ENCODE measurements at places on chromosomes 3 and 15.

- DNase-seq = no peak
Observed at GRCh38 chr3:40299721-40300335, 9.7 kb upstream of the EIF1B start.

DNA sequence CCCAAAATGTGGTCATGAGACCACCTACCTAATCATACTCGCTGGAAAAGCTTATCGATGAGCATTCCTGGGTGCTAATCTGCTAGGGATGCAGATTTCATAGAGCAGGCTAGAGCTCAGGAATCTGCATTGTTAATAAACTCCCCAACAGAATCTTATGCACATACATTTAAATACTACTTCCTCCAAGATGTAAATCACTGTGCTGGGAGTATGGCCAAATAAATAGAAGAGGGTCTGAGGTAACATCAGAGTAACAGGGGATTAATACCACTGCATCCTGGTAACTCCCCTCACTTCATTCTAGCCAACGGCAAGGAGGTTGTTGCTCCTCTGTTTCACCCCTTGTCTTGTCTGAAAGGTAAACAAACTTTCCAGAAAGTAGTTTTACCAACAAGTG, 118.3 kb upstream of the SEMA6D start:
- DNase-seq = no peak

DNA sequence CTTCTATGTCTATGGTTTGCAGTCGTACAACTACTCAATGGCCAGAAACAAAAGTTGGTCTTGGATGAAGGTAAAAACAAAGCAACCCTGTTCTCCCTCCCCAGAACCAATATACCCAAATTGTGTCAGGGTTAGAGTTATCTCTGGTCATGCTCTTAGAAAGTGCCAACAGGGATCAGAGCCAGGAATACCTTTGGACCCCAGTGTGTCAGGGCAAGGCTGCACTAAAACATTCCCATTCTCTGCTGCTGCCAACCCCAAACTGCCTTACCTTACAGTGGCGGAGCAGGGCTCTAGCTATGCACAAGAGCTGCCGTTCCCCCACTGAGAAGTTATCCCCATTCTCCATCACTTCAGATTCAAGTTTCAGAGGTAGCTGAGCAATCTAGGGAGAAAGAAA, 42.4 kb upstream of the PARL start:
- no peak for DNase-seq

DNA sequence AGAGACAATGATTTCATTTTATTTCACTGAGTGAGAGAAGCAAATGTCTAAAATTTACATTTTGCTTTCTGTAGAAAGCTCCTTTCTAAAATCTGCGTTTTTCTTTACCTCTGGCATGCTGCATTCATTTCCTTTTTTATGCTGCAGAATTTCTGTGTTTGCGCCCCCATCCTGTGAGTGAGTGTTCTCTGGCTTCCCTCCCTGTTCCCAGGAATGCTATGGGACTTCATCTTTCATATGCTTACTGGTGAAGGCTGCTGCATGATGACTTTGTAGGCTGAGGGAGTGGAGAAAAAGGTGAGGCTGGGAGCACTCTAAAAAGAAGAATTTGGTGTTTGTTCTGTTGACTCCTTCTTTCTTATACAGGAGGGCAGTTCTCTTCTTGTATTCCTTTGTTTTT, 7.7 kb upstream of the TMC3 start:
- DNase-seq = no peak

DNA sequence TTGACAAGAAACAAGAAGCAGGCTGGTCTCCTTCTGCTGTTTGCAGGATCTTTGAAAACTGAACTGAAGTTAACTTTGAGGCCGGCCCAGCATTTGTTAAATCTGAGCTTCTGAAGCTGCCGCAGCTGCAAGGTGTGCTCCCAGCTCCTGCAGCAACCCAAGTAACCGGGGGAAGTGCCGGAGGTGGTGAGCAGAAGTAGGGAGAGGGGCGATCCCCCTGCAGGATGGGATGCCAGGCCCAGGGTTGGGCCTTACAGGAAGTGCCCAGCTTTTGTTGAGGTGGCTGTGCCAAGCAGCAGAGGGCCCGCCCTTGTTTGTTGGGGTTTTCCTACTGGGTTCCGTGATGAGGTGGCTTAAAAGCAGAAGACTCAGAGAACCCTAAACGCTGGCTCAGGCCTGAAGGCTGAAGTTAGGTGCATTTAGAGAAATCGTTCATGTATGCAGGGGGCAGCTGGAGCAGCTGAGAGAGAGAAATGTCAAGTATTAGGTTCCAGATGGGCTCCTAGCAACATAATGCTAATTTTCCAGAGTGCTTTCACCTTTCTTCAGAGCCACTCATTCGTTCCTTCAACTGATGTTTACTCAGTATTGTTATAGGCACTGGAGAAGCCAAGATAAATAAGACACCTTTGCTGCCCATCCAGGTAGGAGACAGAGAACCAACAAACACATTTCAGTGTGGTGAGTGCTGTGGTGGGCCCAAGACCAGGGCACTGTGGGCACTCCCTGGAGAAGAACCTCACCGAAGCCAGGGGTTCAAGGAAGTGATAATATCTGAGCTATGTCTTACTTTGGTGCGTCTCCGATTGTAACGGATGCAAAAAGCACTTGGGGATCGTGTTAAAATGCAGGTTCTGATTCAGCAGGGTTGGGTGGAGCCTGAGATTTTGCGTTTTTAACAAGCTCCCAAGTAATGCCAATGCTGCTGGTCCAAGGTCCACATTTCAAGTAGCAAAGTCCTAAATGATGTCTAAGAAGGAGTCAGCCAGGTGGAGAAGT, 42.2 kb upstream of the PLCL2 start:
- no peak for DNase-seq

DNA sequence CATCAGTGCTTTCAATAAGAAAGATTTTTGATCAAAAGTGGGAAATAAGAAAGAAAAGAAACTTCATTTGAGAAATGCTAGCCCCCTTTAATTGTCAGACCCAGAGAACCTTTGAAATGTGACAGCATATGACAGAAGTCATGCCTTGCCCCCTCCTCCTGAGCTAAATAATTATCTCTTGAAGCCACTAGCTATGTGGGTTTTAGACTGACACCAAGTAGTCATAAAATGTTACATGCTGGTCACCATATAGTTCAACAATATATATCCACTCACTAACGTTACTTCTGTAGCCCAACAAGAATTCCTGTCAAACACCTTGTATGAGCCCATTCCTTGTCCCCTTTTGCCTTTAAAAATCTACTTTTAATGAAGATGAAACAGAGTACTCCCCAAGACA, 43.1 kb upstream of the AADACL2 start:
- DNase-seq = no peak

DNA sequence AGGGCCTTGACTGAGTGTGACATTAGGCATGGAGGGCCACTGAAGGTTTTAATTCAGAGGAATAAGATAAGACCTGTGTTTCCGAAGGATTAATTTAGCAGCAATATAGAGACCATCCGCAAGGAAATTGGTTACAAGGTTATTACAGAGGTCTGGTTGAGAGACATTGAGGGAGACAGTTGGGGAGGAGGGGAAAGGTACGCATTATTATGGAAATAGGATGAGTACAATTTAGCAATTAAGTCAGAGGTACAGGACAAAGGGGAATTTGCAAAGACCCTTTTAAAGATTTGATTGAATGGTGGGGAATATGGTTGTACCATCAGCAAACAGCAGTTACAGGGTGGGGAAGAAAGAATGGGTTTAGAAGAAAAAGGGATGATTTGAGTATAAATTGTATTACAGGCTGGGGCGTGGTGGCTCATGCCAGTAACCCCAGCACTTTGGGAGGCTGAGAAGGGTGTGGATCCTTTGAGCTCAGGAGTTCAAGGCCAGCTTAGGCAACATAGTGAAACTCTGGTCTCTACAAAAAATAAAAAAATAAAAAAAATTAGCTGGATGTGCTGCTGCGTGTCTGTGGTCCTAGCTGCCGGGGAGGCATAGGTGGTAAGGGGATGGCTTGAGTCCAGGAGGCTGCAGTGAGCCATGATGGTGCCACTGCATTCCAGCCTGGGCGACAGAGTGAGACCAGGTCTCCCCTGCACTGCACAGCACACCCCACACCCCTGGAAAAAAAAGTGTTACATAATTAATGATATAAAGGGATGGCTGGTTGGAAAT, 11.3 kb downstream of the ARL8B start:
- DNase-seq = no peak

GRCh38 chr3:131020122-131020693, 6.4 kb downstream of the ASTE1 start:
- no peak for DNase-seq

- no peak for DNase-seq
Observed at GRCh38 chr3:100570811-100571210, 38.6 kb upstream of the ADGRG7 start.

- no peak for DNase-seq
Observed at GRCh38 chr3:26960382-26960781, 337.8 kb downstream of the LRRC3B start.

GRCh38 chr3:119318876-119319275, 24.7 kb downstream of the ARHGAP31 start:
- no peak for DNase-seq

DNA sequence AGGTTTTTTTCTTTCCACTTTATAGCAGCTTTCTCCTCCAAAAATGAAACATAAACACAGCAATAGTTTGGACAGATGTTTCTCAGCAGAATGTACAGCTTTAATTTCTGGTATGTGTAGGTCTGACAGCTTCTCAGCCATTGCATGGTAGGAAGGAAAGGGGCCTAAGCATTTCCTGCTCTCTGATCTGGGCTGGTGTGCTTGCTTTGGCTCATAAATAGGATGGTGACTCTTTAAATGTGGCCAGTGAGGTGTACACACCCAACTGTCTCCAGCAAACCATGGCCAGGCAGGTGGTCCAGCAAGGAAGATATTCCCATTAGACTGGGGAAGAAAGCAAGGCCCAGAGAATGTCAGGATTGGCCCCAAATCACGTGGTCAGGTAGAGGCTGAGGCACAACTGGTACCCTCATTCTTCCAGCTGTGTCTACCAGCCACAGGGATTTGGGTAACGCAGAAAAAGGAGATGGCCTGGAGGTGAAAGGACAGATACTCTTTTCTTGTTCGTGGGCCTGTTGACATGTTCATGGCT, 52.1 kb downstream of the ITGA11 start:
- no peak for DNase-seq

DNA sequence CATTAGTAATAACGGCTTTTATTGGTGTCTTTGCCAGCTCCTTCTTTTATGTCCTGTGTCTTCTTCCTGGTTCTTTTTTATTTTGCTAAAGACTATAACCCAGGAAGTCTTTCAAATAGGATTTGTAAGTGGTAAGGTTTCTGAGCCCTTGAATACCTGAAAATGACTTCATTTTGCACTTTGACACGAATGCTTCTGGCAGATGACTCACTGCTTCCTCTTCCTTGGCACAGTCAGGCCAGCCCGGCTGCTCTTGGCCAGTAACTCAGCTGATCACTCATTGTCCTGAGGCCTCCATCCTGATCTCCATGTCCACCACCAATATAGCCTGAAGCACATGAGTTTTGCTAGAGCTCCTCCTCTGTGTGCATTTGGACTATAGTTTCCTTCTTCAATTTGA, 48.7 kb upstream of the NR2E3 start:
- no peak for DNase-seq

DNA sequence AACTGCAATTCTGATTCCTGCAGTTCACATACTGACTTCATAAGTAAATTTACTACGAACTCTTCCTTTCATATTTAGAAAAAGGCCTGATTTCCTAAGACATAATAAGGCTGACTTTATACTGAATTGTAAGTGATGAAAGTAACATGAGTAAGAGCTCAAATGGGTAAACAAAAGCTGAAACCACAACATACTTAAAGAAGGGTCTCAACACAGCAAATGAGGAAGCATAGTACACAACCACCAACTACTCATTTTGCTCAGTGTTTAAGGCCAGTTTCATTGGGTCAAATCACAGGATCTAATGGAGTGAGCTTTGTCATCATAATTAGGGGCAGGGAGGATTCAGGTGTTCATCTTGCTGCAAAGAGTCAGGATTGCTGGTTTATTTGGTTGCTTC, 81.4 kb downstream of the SETD2 start:
- no peak for DNase-seq

GRCh38 chr3:160643994-160644393, 33.0 kb upstream of the ARL14 start:
- DNase-seq = no peak

DNA sequence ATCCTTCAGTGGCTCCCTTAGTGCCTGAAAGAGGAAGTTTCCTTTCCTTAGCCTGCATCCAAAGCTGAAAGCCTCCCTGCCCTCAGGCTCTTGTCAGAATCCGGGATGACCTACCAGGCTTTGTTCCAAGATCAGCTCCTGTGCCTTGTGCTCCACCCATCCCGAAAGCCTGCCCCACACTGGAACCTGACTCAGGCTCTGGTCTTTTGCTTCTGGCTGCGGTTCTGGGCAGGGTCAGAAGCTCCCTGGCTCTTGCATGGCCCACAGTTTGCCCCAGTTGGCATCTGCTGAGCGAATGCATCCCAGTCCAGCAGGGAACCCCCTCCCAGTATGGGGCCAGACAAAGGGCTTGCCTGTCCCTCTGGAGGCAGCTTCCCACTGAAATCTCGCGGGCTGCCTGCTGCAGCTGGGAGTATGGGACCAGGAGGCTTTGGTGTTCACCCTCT, 25.9 kb upstream of the KIF23 start:
- DNase-seq = no peak

GRCh38 chr3:51712511-51712931, 5.7 kb downstream of the GRM2 start:
- no peak for DNase-seq

- DNase-seq = no peak
Observed at GRCh38 chr15:91227766-91228165, 127.7 kb downstream of the SV2B start.

GRCh38 chr3:28081533-28081947, 159.9 kb upstream of the CMC1 start:
- no peak for DNase-seq

- no peak for DNase-seq
Observed at GRCh38 chr3:69752241-69752640, 13.0 kb downstream of the MITF start.

DNA sequence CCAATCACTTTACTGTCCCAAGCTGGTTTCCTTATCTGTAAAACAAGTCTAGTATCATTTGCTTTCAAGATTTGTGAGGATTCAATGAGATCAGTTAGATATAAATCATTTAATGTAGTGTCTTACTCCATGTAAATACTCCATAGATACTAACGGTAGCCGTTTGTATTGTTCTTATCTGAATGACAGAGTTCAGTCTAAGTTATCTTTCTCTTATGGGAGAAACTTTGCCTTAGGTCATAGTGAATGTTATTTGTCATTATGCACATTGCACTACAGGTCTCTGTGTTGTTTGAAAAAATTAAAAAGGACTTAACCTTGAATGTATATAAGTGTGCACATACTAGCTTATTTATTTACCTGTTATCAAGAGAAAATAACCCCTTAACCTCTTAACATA, 44.7 kb downstream of the MBNL1 start:
- DNase-seq = no peak

GRCh38 chr15:35936284-35936683, 390.3 kb upstream of the DPH6 start:
- DNase-seq = no peak

All from stimulated activated CD4-positive, alpha-beta T cell treated with anti-CD3 and anti-CD28 coated beads, Interleukin-1b, Interleukin-23, amount 100 ng/mL, for 24 hours (primary cell).